ENCODE measurements at places on chromosomes 6 and 20.

DNA sequence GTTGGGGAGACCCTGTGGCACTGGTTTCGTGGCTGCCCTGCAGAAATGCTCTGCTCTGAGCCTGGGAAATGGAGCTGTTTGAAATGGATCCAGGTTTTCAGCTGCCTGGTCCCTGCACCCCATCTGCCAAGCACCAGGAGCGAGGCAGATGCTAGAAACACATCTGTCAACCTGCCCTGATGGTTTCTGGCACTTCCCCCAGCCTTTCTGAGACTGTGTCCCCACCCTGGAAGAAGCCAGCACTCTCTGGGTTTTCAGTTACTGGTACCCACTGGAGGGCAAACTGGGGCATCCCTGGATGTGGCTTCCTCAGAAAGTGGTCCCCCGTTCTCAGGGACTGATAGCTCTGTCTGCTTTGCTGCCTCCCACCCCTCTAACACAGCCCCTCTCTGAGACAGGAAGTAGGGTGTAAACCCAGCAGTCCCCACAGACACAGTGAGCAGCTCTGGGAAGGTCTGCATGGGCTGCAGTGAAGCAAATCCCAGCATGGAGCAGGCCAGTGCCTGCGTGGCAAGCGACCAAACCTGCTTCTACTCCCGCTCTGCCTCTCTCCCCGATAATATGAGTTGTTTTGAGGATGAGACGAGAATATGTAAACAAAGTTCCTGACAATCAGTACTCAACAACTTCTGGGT is 54.2 kb upstream of the MAFB start:
- no peak for DNase-seq

DNA sequence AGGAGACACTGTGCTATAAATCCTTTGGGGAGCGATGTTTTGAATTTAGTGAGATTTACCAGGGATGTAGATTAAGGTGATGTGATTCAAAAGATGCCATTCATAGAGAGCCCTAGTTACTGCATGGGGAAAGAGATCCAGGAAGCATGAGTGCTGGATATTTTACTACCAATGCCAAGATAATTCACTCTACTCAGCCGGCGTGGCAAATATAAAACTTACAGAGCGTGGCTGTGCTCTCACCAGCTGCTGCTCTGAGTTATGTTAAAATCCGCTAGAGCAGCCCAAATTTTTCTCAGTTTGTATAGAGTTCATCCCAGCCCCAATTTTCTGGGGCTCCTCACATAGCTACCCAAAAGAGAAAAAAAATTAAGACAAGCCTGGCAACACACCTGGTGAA is 48.6 kb downstream of the BFSP1 start:
- DNase-seq = no peak

DNA sequence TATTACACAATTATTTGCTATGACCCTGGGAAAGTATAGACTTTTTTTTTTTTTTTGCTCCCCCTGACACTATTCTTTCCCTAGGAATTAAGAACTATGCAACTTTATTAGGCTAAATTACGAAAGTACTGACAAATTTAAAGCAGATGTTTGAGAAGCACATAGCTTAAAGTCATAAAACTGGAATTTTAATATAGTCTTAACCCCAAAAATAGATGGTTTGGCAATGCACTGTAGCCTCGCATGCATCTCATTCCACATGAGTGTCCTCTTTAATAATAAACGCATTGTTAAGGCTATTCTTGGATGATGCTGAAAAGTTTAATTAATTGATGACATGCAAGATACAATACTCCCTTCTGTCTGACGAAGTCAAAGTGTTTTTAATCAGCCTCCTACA is 49.3 kb downstream of the TBC1D7 start:
- no peak for DNase-seq

DNA sequence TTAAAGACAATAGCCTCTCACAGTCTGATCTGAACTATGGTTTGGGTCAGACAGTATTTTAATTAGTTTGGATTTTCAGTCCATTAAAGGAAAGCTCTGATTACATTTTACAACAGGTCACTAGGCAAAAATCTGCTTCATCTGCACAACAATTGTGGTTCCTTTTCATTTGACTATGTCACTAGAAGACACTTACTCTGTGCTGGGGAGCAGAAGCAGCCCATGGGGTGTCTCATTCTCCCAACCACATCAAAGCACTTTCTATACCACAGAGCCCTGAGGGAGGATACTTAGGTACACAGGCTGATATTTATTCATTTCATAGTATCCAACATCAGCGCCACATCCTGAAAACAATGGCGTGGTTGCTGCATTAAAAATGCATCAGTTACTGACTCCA is 36.6 kb upstream of the HDAC2 start:
- DNase-seq = peak; percentile 62

GRCh38 chr6:148441454-148441911 is 98.8 kb downstream of the SASH1 start:
- DNase-seq = no peak

DNA sequence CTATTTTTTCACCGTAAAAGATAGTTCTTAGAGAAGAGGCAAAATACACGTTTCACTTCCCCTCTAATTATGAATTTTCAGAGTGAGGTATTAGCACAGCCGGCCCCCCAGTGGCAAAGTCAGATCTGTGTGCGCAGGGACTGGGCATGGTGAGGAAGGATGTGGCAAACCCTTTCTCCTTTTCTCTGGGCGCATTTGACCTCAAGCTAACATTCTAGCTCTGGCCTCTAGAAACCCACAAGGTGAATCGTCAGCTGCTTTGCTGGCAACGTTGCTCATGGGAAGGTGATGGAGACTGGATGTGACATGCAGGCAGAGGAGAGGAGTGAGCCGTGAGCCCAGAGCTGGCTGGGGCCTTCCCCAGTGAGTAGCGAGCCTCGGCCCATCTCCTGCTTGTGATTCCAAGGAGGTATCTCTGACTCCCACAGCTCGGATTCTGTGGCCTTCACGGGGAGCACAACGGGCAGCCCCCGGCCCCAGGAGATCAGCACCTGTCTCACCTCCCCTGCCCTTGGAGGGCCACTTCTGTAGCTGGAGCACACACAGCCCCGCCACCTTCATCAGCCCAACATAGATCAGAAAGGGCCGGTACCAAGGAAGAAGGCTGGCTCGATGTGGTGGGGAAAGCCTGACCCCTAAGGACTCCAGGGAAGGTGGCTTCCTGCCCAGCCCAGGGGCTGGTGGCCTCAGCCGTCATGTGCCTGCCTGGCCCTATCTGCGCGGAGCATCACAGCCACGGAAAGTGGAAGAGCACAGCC is 152.8 kb downstream of the TAF4 start:
- no peak for DNase-seq

- no peak for DNase-seq
Measured at GRCh38 chr20:58010666-58011065, 217.8 kb downstream of the ANKRD60 start.

GRCh38 chr6:116562614-116563013 is 8.7 kb upstream of the RWDD1 start:
- no peak for DNase-seq

DNA sequence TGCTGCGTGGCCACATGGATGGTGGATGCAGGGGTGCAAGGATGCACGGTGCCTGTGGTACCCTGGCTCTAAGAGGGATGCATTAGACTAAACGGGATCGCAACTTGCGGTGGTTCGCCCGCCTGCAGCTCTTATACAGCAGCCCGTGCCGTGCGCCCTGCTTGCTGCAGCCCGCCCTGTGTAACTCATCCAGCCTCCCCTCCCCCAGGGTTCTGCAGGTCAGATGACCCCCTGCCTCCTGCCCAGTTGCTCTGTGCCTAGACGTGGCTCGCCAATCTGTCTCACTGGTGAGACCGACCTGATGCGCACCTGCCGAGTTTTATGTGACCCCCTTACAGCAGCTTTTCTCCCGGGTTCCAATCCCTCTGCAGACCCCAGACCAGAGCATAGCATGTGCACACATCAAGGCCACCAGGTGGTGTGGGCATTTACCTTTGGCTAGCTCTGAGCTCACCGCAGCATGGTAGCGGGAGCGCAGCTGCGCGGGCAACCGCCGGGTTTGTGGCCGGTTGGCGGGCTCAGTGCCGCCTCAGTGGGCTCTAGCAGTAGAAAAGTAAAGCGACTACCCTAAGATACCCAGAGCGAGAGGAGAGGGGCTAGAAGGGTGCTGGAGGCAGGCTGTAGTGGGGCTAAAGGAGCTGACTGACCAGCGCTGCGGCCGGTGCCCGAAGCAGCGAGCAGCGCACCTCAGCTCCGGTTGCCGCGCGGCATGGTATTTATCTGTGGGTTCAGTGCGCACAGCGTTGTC is 693 bp upstream of the GNAS-AS1 start:
- no peak for DNase-seq

GRCh38 chr20:11230999-11231398 is 557.2 kb upstream of the JAG1 start:
- no peak for DNase-seq

GRCh38 chr6:1894954-1895353 is 285.2 kb downstream of the FOXC1 start:
- no peak for DNase-seq

GRCh38 chr20:16292226-16292880 is 280.9 kb downstream of the KIF16B start:
- no peak for DNase-seq

GRCh38 chr20:7775072-7775471 is 165.2 kb downstream of the HAO1 start:
- DNase-seq = no peak

- DNase-seq = no peak
Measured at GRCh38 chr6:33105916-33106871, 30.4 kb downstream of the HLA-DPB1 start.

GRCh38 chr6:37607944-37608343 is 89.7 kb downstream of the MDGA1 start:
- no peak for DNase-seq

DNA sequence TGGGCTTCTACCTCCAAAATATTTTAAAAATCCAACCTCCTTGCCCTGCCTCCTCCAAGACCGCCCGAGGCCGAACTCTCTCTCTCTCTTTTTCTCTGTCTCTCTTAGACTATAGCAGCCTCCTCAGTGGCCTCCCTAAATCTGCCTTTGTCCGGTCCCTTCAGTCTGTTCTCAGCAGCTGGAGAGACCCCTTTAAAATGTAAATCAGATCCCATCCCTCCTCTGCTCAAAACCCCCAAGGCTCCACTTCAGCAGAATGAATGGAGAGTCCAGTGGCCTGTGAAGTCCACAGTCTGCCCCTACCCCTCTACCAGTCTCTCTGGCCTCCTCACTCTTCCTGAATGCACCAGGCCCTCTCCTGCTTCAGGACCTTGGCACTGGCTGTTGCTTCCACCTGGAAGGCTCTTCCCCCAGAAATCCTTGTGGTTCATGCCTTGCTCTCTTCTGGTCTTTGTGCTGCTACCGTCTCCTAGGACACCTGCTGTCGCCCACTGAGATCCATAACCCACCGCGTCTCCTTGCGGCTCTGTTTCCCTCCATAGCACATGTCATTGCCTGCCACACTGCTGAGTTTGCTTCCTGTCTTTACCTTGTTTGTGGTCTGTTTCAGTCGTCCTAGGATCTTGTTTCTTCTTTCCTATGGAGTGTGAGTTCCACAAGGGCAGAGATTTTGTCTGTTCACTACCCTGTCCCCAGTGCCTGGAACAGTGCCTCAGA is 6.0 kb downstream of the MLN start:
- no peak for DNase-seq

DNA sequence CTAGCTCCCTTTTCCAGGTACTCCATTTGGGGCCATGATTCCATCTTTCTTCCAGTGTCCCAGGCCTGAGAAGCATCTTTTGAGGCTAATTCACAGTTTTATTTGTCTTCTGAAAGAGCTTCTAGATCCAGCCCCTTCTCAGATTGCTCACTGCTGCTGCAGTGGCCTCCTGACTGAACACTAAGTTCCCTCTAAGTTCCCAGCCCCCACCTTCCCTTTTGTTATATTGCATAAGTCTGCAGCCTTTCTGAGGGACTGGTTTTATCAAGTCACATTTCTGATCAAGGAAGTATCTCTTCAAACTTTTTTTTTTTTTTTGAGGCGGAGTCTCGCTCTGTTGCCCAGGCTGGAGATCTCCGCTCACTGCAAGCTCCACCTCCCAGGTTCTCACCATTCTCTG is 10.7 kb downstream of the MAPRE1 start:
- no peak for DNase-seq

- DNase-seq = no peak
Measured at GRCh38 chr6:158847786-158848185, 28.6 kb upstream of the EZR start.

- DNase-seq = peak; percentile 71
Measured at GRCh38 chr6:150016324-150017185, 8.8 kb downstream of the RAET1L start.

- DNase-seq = no peak
Measured at GRCh38 chr20:12597551-12597950, 411.2 kb upstream of the SPTLC3 start.

GRCh38 chr6:81751388-81752083 is 945 bp downstream of the TENT5A start:
- peak; percentile 22 for DNase-seq
